ENCODE measurements at places on chromosomes 13 and 19.

GRCh38 chr13:112873851-112874750 lies 94.9 kb upstream of the MCF2L start:
- peak; percentile 84 for DNase-seq

DNA sequence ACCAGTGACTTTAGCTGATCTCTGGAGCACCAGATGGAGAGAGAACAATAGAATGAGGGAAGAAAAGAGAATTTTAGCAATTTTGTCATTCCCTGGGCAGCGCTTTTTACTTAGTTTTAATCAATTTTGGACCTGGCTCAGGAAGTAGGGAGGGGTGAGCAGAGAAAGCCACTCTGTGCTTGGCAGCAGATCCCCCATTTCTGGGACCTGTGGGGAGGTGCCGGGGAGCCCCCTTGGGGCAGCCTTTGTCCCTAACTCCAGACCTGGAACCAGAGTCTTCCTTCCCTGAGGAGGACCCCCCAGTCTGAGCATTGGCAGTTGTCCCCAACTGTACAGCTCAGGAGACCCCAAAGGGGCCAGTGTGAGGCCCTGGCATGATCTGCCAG lies 10.5 kb downstream of the LYL1 start:
- no peak for DNase-seq

GRCh38 chr19:3604227-3604986 lies 2.3 kb downstream of the TBXA2R start:
- no peak for DNase-seq

DNA sequence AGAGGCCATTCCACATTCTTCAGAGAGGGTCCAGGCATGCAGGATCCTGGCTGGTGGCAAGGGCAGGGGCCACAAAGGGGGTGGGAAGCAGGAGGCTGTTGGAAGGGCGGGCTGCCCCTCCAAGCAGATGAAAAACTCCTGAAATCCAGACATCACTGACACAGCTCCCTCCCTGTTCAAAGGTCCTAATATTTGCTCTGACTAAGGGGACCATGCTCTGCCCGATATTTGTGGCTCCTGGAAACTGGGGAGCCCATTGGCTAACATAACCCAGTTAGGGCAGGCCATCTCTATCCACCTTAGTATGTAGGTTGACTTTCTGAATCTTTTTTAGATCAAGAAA lies 3.3 kb upstream of the CDX2 start:
- DNase-seq: no peak

DNA sequence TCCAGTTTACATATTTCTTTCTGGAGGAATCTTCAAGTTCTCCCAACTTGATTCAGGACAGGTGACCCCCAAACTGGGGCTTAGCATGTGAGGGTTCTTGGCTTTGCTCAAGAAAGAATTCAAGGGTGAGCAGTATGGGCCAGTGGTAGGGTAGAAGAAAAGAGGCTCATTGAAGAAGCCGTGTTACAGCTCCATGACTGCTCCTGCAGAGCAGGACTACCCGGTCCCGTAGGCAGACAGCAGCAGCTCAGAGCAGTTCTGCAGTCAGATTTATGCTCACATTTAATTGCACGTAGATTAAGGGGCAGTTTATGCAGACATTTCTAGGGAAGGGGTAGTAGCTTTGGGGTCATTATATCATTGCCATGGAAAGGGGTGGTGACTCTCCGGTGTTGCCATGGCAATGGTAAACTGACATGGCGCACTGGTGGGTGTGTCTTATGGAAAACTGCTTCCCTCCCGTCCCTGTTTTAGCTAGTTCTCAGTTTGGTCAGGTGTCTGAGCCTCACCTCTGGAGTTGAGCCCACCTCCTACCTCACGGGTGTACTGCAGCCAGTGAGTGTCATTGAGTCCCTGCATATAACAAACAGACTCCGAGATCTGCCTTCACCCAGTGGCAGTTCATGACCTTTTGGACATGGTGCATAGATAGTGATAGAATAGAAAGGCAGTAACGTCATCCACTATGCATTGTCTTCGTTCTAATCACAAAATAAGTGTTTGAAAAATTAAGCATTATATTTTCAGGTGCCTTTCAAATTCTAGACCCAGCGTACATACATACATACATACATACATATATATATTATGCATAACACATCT lies 16.0 kb upstream of the ZNF792 start:
- no peak for DNase-seq

DNA sequence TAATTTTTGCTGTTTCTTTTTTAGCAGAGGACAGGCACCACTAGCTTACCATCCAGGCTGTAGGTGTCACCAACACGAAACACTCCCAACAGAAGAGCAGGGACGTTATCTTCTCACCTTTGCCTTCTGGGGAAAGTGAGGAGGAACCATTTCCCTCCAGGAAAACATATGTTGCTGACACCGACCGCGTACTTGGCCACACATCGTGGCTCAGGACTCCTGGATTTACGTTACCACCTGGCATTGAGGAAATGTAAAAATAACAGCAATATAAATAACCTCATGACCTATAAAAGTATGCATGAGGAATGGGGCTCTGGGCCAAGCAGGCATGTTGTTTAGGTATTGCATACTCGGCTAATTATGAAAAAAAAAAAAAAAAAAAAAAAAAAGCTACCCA lies 525.1 kb downstream of the MYO16 start:
- DNase-seq: no peak

GRCh38 chr13:51607165-51607564 lies 22.9 kb downstream of the WDFY2 start:
- no peak for DNase-seq

DNA sequence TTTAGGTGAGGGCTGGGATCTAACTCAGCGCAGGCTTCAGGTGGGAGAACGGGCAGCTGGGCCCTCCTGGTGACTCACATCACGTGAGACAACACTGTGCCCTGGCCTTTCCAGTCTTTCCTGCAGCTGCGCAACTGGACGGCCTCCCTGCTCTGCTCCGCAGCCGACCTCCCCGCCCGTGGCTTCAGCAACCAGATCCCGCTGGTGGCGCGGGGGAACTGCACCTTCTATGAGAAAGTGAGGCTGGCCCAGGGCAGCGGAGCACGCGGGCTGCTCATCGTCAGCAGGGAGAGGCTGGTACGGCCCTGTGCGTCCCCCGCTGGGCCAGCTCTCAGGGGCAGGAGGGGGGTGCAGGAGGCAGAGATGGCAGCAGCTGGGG lies 8.8 kb downstream of the SPPL2B start:
- DNase-seq: no peak

- DNase-seq: no peak
These were observed 14.0 kb downstream of the ZNF114 start for GRCh38 chr19:48283908-48284307.

- peak; percentile 81 for DNase-seq
These were observed 17.5 kb upstream of the MEIS3 start for GRCh38 chr19:47436712-47437401.

- DNase-seq: peak; percentile 77
These were observed 2.1 kb upstream of the PNPLA6 start for GRCh38 chr19:7533281-7533885.

DNA sequence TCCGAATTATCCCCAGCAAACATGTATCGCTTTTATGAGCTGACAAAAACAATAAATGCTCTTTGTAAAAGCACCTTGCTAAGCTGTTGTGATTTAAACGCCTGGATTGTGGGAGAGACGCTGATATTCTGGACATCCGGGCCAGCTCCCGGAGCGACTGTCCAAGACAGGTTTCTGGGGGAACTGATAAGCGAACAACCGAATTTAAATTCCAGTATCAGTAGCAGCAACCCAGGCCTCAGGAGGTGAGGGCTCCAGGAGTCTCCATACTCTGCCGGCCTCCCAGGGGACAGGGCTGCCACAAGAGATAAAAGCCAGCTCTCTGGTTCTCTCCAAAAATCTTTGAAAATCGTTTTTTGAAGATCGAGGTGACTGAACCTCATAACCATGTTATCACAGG lies 50.3 kb upstream of the VSTM2B start:
- no peak for DNase-seq

DNA sequence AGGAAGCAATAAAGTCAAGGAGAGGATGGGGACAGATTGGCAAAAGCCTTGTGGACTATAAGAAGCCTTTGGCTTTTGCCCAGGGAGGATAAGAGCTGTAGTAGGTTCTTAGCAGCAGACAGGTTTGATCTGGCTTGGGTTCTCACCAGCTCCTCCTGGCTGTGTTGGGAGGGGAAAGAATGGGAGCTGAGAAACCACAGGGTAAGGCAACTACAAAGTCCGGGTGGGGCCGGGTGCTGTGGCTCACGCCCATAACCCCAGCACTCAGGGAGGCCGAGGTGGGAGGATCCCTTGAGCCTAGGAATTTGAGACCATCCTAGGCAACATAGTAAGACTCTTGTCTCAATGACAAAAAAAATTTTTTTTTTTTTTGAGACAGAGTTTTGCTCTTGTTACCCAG lies 20.6 kb downstream of the NECTIN2 start:
- DNase-seq: no peak

DNA sequence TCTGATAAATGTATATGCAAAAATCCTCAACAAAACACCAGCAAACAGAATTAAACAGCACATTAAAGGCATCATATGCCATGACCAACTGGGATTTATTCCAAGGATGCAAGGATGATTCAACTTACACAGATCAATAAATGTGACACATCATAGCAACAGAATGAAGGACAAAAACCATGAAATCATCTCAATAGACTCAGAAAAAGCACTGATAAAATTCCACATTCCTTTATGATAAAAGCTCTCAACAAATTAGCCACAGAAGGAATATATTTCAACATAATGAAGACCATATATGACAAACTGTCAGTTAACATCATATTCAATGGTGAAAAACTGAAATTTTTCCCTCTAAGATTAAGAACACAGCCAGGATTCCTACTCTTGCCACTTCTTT lies 691.6 kb downstream of the DIAPH3 start:
- no peak for DNase-seq

- DNase-seq: no peak
These were observed 171.4 kb downstream of the OXGR1 start for GRCh38 chr13:96822895-96823294.

GRCh38 chr13:25207291-25207810 lies 35.3 kb upstream of the AMER2 start:
- DNase-seq: no peak

DNA sequence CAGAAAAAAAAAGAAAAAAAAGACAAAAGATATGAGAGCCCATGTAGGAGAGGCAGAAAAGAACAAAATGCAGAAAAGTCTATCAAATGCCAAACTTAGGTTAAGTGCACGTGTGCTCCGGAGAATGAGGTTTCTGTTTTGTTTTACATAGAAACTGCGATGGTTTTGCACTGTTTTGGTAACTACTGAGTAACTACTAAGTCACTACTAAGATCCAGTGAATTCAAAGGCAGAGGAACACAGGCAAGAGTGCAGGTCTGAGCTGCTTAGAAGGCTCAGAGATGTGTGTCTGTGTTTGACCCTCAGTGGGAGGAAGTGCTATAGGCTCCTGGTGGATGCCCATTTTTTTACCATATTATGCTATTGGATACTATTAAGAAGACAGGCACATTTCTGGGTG lies 299.3 kb downstream of the NDFIP2 start:
- DNase-seq: no peak

GRCh38 chr19:55044771-55045716 lies 7.0 kb upstream of the GP6 start:
- no peak for DNase-seq

- no peak for DNase-seq
These were observed 154.0 kb upstream of the TSHZ3 start for GRCh38 chr19:31503211-31503610.

DNA sequence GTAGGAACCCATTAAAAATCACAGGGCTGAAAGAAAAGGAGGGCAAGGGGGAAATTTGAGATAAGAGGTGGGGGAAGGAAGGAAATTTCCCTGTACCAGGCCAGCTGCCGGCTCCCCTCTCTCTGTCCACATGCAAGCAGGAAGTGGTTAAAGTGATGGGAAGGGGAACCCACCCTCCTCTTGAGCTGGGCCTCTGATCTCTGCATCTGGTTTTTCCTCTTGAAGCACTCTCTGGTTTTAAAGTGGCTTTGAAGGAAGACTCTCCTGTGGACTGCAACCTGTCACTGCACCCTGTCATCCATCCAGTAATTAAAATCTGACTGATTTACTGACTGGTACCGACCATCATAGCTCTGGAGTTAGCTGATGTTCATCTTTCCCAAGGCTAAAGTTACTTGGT lies 239.6 kb downstream of the TSHZ3 start:
- DNase-seq: no peak

DNA sequence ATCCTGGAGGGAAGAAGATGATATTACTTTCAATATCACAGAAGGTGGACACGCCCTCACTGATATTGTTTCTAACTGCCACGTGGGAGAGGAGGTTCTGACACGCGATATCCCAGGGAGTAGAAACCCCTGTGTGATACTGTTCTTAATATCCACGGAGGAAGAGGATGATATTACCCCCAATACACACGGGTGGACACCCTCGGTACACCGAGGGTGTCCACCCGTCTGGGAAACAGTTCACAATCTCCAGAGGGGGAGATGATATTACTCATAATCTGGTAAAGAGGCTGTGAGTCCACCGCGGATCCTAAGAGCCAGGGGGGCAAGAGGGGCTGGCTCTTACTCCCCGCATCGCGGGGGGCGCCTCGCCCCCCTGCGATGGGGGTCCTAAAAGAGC lies 29.7 kb upstream of the RGCC start:
- DNase-seq: no peak

DNA sequence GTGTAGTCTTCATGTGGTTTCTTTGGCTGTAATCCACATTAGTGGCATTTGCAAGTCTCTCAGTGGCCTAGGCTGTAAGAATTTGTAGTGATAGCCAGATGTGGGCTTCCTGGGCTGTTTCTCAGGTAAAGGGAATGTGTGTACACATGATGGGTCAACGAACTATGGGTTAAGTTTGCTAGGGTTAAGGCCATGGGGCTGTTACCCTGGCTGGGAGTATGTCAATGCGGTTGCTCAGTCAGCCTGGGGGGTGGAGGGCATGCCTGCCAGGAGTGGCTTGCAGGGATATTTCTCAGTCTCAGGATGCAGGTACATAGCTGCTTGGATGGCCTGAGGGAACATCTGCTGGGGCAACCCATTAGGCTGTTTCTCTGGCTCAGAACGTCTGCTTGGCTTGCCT lies 13.4 kb downstream of the CYSLTR2 start:
- no peak for DNase-seq

DNA sequence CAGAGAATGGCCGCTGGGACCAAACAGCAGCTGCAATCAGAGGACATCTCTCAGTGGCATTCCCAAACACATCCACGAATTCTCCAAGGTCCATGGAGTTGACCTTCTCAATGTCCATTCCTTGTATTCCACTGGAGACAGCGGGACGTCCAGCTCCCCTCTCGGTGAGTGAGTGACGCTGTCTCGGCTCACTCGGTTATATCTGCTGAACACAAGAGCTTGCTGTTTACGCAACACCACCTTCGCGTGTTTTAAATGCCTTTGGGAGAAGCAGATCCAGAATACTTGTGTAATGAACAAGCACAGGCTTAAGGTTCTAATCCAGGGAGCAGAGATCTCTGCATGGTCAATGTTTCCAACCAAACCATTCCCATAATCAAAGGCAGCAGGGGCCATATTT lies at the start of gene URAD:
Gene URAD (minus strand): TSS at position 174 of the 400 bp plus-strand sequence. CDS start 56 bp downstream, at position 118.
- DNase-seq: no peak

- no peak for DNase-seq
These were observed 19.2 kb downstream of the RYR1 start for GRCh38 chr19:38452430-38453366.

DNA sequence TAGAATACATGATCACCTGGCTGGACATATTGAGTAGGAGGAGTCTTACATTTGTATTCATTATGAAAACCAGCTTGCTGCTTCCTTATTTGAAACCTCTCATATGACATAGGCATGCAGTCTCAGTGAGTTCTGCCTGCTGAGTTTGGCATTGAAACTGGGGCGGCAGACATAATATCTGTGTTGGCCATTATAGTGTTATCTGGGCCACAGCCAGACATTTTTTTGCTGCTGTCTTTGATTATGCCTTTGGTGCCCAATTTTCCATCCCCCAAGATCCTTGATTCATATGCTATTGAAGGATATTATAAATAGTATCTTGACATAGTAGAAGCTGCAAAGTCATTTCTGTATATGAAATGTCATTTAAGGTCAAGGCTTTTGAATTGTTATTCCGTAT lies 15.8 kb downstream of the FREM2 start:
- DNase-seq: no peak

Measured in left forelimb (tissue), 1 donor.